Effector memory CD4-positive, alpha-beta T cell (primary cell): ENCODE measurements at places on chromosomes 3 and 15.

GRCh38 chr3:54900838-54901591 is 26.8 kb downstream of the LRTM1 start:
- DNase-seq = no peak

GRCh38 chr3:50617911-50618481 is 1.0 kb downstream of the MAPKAPK3 start:
- no peak for DNase-seq

DNA sequence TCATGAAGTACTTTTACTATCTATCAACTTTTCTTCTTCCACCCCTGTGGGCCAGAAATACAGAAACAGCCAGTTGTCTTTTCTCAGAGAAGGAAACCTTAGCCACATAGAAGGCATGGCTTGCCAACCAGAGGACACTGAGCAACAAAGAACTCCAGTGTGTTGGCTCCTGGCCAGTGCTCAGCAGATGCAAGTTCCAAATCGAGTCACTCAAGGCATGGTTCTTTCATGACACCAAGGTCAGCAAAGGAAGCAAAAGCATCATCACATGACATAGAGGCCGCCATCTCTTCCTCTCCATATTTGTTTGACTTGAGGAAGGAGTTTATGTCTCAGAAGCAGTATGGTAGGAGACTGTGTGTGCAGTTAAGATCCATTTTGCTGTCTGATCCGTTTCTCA is 92.2 kb downstream of the MYLK start:
- no peak for DNase-seq

DNA sequence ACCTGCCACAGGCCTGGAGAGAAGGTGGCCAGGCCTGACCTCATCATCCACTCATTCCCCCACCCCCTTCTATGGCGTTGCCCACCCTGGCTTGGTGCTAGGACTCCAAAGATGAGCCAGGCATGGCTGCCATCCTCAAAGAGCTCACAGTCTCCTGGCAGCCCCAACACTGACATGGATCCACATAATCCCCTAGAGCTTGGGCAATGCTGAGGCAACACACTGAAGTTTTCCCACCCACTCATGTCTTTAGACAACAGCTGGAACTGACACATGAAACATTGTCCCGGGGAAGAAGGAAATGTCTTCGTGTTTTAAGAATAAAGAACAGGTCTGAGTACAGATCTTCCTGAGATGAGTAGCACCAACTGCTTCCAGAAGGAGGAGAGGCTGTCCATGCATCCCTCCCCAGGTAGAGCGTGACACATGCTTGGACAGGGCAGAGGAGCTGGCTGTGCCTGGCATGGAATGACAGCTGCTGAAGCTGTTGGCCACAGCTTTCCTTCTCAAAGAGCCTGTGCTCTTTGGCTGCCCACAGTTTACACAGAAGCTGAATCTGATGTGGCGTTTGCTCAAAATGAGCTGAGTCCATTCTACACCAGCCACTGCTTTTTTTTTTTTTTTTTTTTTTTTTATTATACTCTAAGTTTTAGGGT is 70.1 kb downstream of the HOMER2 start:
- no peak for DNase-seq

GRCh38 chr15:59237119-59237855 is 30.6 kb downstream of the LDHAL6B start:
- DNase-seq = no peak

DNA sequence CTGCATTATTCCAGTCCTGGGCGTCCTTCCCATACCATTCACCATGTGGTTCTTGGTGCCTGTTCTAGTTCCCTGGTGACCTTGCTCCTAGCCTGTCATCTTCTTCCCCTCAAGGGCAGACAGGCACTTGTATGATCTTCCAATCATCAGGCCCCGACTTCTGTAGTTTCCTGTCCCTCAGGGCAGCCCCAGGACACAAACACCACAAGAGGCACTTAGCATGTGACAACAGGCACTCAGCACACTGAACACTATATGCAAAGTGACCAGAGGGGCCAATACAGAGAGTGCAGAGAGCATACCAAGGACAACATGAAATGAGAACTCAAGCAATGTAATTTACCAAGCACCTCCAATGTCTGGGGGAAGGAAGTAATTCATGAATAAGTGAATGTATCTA is 17.9 kb downstream of the TMEM40 start:
- no peak for DNase-seq

GRCh38 chr15:100438570-100438969 is 90.2 kb downstream of the CERS3 start:
- no peak for DNase-seq
